ENCODE measurements at places on chromosomes 7 and 10.
A peak's percentile ranks its signal among the peaks of the same experiment; 100 is the strongest.

DNA sequence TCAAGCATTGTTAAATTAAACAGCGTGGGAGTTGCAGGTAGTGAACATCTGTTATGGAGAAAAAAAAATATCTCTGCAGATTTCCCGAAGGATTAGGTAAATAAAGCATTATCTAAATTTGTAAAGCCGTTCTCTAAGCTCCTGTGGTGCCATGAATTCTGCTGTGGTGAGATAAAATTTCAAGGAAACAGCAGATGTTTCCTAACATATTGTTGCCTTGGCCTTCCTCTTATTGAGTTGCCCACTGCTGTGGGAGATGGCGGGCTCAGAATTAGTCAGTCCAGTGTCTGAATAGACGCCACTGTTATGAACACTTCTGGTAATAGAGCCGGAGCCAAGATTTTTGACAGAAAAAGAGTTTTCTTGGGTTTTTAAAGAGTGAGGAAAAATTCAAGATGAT, 82.6 kb upstream of the ELMO1 start:
- DNase-seq, result no peak

GRCh38 chr7:68715907-68716306, 882.4 kb upstream of the AUTS2 start:
- no peak for DNase-seq

DNA sequence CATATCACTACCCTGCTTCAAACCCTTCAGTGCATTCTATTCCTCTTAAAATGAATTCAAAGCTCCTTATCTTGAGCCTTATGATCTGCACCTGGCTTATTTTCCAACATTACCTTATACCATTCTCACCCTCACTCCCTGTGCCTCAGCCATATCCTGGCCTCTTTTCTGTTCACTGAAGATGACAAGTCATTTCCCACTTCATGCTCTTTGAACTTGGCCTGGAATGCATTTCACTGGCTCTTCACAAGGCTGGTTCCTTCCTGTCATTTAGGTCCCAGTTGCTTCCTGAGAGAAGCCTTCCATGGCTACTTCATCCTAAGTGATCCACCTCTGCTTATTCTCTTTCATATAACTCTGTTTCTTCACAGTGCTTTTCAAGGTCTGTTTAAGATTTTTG, 3.2 kb upstream of the LIPF start:
- DNase-seq, result no peak

DNA sequence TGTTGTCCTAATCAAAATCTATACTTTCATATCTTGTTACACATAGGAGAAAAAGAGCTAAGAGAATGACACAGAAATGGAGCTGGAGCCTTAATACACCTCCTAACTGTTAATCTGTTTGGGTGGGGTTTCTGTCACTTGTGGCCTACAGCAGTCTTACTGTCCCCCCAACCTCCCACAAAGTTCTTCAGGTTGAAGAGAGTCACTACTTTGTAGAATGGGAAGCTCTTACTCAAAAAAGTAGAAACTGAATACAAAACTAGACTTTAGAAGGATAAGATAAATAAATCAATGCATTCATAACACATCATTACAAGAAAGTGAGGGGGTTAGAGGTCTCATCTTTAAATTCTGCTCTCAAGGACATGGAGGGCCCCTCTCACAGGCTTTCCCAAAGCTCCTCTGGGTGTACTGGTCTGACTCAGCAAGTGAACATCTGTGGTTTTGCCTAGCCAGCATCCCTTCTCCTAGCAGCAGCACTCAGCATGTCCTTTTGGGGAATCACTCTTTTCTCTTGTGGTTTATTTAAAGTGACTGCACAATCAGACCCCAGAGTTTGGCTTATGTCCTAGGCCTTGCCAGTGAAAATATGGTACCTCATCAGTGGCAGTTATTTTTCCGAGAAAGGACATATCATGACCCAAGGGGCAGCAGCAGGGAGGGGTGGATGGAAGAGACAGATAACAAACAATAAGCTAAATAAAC, 2.0 kb upstream of the BLVRA start:
- no peak for DNase-seq

- no peak for DNase-seq
These were observed 40.2 kb downstream of the ZNF783 start for GRCh38 chr7:149302222-149302621.

DNA sequence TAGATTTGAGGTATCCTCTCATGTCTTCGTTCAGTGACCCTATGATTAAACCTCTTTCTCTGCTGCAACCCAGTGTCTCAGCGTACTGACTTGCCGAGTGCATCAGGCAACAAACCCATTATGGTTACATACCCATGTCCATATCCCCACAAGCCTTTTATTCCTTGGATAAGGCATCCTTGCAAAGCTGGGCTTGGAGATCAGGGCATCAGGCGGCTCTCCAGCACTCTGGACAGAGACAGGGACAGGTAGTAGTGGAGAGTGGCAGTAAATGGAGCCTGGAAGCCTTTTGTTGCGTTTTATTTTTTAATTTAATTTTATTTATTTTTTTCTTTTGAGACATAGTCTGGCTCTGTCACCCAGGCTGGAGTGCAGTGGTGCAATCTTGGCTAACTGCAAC, 32.0 kb upstream of the NPFFR1 start:
- DNase-seq, result no peak

DNA sequence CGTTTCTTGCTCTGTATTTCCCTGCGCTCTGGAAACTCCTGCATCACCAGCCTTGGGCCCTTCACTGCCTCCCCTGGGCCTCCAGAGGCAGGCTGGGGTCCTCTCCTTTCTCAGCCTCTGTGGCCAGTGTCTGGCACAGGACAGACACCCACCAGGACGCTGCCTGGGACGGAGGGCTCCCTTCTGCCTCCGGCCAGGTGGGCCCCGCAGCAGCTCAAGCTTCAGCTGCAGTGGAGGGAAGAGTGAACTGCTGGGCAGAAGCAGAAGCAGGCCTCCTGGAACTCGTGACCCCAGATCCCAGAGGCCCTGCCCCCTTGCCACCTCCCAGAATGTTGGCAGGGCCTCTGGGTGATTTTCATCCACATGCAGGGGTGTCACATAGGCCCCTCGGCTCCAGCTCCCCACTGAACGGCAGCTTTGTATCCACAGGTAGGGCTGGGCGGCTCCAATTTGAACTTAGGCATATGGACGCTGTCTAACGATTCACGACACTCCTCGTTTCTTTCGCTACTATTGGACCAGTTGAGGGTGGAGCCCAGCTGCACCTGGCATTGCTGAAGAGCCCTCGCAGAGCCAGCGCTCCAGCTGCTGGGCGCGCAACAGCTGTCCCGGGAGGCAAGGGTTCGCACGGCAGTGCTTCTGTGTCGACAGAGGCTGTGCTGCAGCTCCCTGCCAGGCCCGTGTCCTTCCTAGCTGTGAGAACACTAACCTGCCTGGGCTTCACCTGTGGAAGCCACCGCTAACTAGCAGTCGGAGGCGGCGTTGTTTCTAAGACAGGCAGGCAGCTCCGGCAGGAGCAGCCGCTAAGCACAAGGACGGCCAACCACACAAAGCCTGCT, 18.4 kb upstream of the GPR146 start:
- DNase-seq, result no peak

GRCh38 chr7:84069033-84069432, 125.6 kb downstream of the SEMA3A start:
- DNase-seq, result no peak

- no peak for DNase-seq
These were observed 12.4 kb upstream of the PLEKHA1 start for GRCh38 chr10:122362031-122362592.

GRCh38 chr7:19958309-19958896, 185.0 kb upstream of the TMEM196 start:
- DNase-seq, result no peak

DNA sequence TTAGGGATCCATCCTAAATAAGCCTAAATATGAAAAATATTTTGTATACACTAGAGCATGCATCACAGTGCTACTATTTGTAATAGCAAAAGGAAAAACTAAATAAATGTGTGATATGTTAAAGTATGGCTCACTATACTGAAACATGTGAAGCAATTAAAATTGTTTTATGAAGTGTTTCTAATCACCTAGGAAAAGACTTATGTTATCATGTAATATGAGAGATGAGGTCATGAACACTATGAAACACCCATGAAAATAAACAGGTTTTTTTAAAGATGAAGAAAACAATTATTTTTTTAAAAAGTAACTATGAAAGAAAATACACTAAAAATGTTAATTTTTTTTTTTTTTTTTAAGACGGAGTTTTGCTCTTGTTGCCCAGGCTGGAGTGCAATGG, 16.8 kb upstream of the ARHGAP12 start:
- no peak for DNase-seq

DNA sequence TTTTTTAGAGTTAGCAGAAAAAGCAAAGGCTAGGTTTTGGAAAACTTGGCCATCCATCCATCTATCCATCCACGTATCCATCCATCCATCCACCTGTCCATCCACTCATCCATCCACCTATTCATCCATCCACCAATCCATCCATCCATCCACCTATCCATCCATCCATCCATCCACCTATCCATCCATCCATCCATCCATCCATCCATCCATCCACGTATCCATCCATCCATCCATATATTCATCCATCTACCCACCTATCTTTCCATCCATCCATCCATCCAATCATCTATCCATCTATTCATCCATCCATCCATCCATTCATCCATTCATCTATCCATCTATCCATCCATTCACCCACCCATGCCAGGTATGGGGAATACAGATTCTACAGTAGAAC, 81.7 kb upstream of the MPP7 start:
- DNase-seq, result no peak

DNA sequence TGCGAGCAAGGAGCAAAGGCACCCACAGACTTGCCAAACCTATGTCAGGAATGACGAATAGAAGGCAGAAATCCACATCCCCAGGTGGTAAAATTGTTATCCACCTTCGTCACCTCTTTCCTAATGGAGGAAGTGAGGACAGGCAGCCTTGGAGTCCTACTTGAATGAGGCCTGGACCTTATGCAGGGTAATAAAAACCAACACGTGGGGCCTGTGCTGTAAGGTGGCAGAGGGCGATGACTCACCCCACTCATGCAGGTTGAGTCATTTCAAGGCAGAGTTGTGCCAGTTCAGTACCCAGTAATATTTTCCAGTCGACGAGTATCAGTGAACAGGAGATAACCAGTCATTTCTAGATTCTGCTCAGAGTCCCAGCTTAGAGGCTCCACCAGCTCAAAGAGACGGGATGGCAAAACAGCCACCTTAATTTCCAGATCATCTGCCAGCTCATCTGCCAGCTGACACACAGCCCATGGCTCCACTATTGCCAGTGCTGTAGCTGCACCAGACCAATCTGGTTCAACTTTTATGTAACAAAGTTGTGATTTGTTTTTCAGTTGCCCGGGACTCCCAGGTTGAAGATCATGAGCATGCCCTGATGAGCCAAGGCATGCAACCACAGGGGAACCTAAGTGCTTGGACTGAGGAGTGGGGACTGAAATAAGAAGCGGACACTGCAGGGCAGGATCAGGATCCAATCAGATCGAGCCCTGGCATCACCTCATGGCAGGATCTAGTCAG, 176.2 kb upstream of the ITGB1 start:
- DNase-seq, result peak; percentile 71

DNA sequence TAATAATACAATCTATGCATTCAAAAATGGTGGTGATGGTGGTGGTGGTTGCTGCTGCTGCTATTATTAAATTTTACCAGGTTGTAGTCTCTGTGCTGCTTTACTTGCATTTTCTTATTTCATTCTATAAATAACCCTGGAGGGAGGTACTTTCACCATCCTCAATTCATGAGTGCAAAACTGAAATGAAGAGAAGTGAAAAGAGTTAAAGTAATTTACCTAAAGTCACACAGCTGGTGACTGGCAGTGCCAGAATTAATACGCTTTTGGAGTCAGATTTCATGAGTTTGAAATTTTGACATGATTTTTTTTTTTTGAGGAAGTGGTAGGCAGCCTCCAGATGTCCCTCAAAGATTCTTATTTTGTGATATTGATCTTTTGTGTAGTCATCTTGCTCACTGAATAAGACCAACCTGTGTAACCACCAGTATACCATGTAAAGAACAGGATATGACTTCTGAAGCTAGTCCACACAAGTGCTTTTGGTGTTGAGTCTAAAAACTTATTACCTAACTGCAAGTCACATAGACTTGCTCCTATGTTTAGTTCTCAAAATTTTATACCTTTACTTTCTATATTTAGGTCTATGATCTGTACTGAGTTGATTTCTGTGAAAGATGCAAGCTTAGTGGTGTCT, 218.8 kb downstream of the ZWINT start:
- DNase-seq, result no peak

- DNase-seq, result no peak
These were observed at the start of gene SLC26A4 for GRCh38 chr7:107660381-107661080. SLC26A4 (plus strand) TSS chr7:107660828; CDS start chr7:107661642, 814 bp downstream.

- no peak for DNase-seq
These were observed 1634.5 kb upstream of the LRRTM3 start for GRCh38 chr10:65291286-65291685.

DNA sequence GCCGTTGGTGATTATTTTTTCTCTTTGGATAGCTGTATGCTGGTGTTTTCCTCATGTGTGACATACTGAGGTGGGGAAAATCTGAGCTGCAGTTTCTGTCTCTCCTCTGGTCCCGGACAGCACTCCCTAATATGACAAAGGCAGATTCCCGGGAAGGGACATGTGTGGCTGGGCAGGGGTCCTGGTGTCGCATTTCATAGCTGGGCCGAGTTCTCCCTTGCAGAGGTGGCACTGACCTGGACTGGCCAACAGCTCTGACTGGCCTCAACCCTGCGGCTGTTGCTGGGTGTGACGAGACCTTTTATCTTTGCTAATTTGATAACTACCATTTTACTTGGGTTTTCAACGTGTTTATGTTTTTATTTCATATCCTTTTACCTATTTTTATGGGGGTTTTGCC, 248.6 kb upstream of the TCERG1L start:
- DNase-seq, result no peak

GRCh38 chr7:22885797-22886261, 63.2 kb upstream of the TOMM7 start:
- peak; percentile 9 for DNase-seq

DNA sequence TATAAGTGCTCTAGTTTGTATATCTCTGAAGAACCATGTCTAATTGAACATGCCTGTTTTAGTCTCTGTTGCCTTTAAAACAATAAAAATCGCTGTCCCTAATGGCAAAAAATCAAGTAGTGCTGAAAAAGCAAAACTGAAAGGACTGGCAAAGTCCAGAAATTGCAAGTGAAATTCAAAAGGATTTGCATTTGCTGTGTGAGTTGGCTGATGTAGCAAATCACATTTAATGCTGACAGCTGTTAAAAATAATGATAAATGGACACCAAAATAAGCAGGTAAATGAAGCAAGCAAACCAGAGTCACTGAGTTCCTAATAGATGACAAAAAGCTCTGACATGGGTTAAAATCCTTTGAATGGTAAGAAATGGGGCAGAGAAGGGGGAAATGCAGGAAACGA, 874.1 kb downstream of the GRM8 start:
- DNase-seq, result no peak

- DNase-seq, result no peak
These were observed 3.7 kb upstream of the LDB3 start for GRCh38 chr10:86664341-86665217.

GRCh38 chr10:72027498-72027897, 60.9 kb downstream of the SPOCK2 start:
- DNase-seq, result no peak

- DNase-seq, result no peak
These were observed 500.1 kb upstream of the KLF6 start for GRCh38 chr10:4285121-4285520.

DNA sequence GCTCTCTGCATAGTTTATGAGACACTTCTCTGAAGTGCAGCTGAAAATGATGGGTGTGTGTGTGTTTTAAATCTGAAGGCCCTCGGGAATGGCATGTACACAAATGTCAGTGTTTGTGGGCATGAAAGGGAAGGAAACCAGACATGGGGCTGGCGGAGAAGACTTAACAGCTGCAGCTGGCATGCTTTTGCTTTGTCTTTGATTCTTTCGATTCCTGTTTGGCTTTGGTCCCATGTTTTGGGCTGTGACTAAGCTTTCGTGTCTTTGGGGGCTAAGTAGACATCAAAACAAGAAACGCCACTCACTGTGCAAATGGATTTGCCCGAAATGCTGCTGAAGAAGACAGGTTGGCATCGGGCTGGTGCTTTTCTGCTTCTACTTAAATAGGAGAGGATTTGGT, 179.3 kb downstream of the PFKFB3 start:
- DNase-seq, result peak; percentile 18

All from central memory CD4-positive, alpha-beta T cell (primary cell).